ENCODE measurements at places on chromosomes 7 and 10.
A peak's percentile ranks its signal among the peaks of the same experiment; 100 is the strongest.

GRCh38 chr10:62424026-62424425, 49.9 kb downstream of the ZNF365 start:
- DNase-seq = no peak

DNA sequence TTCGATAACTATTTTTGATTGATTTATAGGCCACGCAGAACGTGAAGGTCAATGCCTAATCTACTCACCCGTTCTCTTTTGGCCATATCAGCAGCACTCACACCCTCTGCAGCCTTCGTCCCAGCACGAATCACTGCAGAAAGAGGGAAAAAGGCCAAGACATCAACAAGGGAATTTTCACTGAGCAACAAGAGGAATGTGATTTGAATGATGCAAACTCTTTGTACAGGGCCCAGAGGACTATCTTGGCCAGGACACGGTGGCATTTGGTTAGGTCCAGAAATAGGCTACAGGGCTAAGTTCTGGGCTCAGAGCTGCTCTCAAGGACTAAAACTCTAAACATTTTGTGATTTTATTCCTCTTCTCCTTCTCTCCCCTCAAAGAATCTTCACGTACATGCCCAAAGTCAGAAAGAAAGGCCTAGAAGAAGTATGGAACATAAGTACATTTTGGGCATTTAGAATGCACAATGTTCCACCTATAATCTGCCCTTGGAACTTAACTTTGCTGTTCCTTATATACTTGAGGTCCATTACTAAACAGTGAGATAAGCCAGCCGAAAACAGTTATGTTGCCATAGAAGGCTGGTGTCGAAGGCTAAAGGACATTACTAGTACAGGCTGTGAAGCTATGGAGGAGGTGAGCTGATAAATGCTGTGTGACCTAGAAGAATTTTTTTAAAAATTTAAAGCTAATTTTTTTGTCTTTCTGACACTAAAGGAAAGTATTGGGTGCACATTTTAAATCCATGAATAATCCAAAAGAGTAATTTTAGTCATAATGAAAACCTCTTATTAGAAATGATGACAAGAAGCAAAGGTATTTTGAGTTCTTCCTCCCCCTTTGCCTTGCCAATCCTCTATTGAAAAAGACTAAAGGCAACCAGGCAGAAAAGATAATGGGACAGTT, 20.0 kb downstream of the RBM28 start:
- DNase-seq = no peak

DNA sequence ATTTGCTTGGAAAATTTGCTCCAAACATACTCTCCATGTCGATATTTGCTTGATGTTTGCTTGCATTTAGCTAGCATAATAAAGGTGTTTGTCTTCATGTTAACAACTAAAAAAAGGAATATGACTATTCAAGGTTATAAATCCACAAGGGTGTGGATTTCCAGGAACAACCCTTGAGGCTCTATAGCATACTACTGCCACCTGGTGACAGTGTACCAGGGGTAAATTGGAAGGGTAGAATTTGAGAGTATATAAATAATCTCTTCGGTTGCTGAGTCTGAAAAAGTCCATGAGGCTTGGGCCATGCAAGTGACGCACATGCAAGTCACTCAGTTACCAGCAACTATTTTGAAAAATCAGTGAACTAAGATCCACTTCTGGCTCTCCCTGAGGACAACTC, 68.4 kb downstream of the SLIT1 start:
- no peak for DNase-seq

DNA sequence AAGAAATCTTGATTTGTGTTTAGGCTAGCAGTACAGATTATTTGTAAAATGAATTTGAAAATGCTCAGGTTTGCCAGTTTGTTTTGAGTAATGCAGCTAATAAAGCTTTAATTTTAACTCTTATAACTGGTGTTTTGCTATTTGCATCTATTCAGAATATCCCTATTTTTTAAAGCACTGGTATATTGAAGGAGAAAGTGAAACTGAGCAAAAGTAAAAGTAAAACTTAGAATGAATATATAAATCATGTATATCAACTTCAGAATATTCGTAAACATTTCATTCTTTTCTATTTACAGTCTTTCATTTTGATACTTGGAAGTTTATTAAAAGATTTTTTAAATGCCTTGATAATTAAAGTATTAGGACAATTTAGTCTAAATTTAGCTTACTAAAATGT, 26.2 kb downstream of the TASOR2 start:
- DNase-seq = no peak

DNA sequence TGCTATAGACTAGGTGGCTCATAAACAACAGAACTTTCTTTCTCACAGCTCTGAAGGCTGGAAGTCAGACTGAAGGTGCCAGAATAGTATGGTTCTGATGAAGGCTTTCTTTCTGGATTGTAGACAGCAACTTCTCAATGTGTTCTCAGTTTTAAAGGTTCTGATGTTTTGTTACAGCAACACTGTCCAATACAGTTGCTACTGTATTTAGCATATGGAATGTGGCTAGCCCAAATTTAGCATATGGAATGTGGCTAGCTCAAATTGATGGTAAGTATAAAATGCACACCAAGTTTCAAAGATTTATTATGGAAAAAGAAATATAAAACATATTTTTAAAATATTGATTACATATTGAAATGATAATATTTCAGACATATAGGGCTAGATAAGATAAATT, 145.3 kb downstream of the MBL2 start:
- no peak for DNase-seq

GRCh38 chr10:128147064-128147463, 20.8 kb upstream of the MKI67 start:
- DNase-seq = no peak

GRCh38 chr7:100053215-100053614, 3.6 kb downstream of the ZSCAN21 start:
- peak; percentile 52 for DNase-seq

DNA sequence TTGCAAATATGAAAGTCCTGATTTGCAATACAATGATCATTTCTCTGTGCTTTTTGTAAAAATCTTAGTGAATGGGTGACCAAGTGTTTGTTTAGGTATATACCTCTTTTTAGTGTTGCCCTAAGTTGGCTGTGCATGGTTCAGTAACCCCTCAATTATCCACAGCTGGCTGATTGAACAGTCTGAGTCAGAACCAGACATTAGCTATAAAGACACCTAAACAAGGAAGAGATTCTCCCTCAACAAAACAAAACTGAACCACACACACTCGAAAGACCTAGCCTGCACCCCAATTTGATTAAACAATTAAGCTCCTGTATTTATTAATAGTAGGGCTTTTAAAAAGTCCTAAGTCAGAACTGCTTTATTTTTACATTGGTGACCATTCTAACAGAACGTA, 2.8 kb downstream of the RSBN1L start:
- no peak for DNase-seq

GRCh38 chr10:70575874-70576802, 26.4 kb downstream of the PRF1 start:
- DNase-seq = no peak

DNA sequence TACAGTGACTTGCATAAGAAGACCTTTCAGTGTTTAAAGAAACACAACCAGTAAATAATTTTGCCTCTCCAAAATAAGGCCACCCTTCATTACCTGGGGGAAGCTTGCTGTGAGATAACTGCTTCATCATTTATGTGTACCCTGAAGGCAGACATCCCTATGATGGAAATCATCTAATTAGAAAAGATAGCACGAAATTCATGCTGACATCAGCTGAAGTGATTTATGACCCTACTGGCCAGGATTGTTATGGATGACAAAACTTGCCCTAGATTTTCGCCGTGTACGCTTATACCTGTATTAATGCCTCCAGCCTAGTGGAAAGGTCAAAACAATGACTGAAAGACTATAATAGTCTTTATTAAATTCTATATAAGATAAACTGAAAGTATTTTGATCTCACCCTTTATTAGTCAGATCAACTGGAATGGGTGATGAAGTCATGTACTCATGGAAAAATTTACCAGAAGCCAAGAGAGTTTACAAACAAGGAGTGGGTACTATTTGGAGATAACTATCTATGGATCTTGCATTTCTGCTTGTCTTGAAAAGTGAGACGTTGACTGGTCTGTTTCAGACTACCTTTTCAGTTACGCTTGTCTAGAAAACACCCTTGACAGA, 114.2 kb downstream of the PPP1R3A start:
- peak; percentile 1 for DNase-seq

- DNase-seq = no peak
These were observed 135.2 kb upstream of the UNC5B start for GRCh38 chr10:71077143-71077581.

DNA sequence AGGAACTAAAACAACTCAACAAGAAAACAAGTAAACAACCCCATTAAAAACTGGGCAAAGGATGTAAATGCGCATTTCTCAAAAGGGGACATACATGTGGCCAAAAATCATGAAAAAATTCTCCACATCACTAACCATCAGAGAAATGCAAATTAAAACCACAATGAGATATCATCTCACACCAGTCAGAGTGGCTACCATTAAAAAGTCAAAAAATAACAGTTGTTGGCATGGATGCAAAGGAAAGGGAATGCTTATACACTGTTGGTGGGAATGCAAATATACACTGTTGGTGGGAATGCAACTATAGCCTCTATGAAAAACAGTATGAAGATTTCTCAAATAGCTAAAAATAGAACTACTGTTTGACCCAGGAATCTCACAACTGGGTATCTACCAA, 60.0 kb upstream of the LANCL2 start:
- no peak for DNase-seq

DNA sequence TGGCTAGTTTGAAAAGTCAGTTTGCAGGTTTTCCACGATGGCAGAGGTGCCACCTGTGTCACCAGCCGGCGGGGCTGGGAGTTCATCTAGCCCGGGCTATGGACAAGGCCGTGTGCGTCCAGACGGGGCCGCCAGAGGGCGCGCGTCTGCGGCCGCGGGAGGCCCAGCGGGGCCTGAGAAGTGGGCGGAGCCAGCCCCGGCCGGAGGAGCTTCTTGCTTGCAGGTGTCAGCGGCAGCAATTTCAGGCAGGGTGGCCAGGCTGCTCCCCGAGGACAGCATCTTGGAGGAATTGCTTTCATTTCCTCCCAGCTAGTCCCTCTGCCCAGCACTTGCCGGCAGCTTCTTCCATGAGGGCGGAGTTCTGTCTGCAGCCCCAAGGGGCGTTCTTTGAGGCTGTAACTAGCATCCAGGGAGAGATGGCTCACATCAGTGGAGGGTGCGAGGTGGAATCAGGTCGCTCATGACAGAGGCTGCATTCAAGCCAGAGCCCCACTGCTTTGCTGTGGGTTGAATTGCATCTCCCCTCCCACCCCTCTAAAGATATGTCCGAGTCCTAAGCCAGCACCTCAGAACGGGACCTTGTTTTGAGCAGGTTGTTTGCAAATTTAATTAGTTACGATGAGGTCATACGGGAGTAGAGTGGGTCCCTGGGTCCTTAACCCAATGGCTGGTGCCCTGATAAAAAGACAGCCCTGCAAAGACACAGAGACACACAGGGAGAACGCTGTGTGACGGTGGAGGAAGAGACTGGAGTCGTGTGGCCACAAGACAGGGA, 85.9 kb upstream of the MKI67 start:
- no peak for DNase-seq

DNA sequence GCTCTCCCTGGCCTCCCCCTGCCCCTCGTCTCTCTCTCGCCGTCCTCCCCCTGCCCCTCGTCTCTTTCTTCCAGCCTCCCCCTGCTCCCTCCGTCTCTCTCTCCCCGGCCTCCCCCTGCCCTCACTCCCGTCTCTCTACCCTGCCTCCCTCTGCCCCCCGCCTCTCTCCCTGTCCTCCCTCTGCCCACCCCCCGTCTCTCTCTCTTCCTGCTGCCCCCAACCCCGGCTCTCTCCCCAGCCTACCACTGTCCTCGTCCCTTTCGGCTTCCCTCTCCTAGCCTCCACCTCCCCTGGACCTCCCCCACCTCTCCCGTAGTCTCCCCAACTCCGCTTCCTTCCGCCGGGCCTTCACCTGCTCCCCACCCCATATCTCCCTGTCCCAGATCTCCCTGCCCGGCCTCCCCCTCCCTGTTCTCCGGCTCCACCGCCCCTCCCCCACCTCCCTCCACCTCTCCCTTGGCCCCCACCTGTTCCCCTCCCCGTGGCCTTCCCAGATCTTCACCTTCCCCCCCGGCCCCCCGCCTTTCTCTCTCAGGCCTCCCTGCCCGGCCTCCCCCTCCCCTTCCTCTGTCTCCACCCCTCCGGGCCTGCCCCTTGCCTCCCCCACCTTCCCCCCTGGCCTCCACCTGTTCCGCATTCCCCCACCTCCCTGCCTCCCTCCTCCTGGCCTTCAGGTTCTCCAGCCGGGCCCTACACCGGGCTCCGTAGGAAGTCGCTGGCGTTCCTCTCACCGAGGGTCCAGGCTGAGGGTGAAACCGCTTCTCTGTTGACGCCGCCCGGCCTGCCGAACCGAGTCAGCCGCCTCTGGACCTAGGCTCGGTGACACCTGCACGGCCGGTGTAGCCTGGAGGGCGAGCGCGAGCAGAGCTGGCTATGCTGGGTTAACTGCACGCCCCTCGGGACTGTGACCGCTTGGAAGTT, 1.2 kb downstream of the GET4 start:
- DNase-seq = no peak

- no peak for DNase-seq
These were observed 104.1 kb downstream of the ZNF467 start for GRCh38 chr7:149669121-149669818.

DNA sequence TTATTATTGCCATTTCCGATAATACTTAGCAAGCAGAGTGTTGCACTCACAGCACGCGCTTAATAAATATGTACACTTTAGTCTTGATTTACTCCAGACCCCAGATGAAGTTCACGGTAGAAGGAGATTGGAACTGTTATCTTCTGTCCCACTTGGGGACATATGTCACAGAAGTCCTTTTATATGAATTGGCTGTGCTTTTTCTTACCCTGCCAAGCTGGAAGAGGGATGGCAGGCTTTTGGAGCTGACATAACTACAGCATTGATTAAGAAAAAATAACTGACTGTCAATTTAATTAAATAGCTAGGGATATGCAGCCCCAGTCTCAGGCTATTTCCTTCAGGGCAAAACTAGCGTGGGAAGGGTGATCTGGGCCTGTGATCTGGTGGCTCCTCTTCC, 182.2 kb downstream of the SH2D4B start:
- no peak for DNase-seq

- DNase-seq = no peak
These were observed 104.2 kb downstream of the EMX2 start for GRCh38 chr10:117646718-117647117.

GRCh38 chr10:75231672-75232581, 3.8 kb downstream of the COMTD1 start:
- DNase-seq = no peak

- DNase-seq = no peak
These were observed 545.9 kb downstream of the GFRA1 start for GRCh38 chr10:115727129-115727528.

DNA sequence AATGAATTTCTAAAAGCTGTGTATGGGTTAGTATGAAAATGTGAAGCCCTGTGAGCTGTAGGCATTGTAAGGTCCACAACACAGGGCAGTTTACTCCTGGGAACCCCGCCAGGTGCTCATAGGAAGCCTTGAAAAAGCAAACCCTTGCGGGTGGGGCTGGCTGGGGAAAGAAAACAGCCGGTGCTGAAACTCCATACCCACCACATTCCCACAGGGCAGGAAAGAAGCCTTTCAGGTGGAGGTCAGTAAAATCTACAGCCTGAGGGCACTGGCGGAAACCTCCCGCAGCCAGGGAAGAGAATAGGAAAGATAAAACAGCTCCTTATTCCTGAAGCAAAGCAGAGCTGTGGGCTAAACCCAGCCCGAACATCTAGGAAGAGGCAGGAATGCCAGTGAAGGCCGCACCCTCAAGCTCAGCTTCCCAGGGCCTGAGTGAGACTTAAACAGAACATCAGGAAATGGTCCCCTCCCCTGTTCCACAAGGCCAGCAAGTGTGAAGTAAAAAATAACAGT, 34.7 kb downstream of the PODXL start:
- DNase-seq = no peak

All from amniotic stem cell (primary cell).